ENCODE measurements at places on chromosomes 2 and 18.

DNA sequence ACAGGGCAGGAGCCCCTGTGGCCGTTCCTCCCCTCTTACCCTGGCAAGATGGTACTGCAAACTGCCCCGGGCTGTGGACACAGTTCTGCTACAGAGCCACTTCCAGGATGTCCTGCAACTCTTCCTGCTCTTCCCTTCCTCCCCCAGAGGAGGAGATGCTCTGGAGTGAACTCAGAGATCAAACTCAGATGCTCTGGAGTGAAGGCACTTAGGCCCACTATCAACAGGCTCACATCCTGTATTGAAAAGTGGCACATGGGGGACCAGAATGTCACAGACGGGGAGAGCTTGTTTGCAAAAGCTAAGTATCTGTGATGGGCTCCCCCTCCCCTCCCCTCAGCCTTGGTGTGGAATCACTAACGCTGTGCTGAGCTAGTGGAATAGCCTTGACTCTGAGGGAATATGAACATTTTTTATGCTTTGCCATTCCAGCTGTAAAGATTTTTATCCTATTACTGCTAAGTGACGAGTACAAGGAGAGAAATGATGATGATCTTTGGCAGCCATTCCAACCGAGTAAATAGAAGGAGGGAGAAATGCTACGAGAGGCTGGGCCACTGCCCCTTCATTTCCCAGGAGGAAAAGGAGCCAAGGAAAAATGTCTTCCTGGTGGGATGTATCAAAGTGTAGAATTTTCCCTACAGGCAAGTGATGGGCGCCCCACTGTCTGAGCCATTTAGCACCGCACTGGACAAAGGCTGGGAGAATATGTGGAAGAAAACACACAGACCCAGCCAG is 152.6 kb downstream of the GALNT14 start:
- DNase-seq: no peak

DNA sequence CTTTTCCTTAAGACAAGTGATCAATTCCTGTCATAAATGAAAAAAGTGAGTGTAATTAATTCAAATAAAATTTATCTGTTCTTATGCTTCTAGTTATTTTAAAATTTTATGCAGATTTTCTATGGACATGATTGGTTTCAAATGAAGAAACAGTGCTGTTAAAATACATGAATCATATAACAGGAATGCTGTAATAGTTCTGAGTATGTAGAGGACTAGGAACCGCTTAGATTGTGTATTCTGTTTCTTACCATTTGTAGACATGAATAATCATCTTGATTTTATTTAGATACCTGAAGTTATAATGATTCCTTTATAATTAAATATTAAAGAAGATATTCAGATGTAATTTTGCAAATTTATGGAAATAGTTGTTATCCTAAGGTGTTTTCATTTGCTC is 3.5 kb downstream of the ACTR2 start:
- DNase-seq: no peak

- no peak for DNase-seq
Observed at GRCh38 chr2:55441280-55441892, 21.7 kb upstream of the CCDC88A start.

DNA sequence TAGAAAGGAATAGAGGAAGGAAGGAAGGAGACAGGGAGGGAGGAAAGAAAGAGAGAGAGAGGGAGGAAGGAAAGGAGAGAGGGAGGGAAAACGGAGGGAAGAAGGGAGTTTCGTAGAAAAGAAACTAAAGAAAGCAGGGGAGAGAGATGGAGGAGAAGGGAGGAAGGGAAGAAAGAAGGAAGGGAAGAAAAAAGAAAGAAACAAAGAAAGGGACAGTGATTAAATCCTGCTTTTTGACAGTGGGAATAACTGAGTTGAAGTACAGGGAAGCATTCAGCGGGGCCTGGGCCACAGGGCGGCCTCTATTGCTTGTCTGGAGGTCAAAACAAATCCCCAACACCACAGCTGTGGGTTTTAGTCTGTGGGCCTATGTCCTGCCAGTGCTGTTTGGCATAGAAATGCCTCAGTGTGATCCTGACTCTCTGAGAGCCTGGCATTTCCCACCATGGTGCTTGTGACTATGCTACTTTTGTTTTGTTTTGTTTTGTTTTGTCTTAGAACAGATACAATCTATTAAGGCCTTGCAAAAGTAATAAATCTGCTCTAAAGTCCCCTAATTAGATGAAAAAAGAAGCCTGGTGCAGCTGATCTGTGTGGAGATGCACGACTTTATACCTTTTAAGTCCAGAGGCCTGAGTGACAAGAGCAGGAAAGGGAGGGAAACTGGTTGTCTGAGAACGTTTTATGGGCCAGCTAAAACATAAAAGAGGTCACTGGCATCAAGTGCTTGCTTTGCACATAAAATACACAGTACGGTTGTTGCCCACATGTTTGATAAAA is 40.0 kb downstream of the IL1RL2 start:
- DNase-seq: no peak

DNA sequence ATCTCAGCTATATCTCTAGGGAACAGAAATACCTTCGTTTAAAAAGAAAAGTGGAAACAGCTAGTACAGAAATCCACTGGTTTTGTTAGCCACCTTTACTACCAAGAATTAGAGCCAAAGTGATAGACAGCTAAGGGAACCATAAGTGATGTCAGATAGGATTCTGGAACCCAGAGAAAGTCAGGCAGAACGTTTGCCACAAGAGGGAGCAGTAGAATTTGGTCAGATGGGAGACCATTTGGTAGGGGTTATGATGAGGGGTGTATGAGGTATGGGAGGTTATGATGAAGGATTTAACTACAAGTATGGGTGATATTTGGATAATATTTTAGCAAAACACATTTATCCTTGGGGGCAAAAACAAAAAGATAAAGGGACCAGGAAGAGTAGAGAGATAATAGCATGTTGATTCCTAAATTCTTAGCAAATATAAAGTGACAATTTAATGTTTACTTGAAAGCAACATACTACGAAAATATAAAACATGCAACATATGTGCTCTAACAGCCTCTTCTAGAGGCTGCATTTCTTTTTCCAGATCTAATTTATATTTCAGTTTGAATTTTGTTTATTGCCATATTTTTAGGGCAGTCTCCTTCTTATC is 3.3 kb downstream of the SLC8A1 start:
- DNase-seq: no peak

GRCh38 chr2:217444932-217445331 is 557.9 kb downstream of the TNS1 start:
- DNase-seq: no peak

DNA sequence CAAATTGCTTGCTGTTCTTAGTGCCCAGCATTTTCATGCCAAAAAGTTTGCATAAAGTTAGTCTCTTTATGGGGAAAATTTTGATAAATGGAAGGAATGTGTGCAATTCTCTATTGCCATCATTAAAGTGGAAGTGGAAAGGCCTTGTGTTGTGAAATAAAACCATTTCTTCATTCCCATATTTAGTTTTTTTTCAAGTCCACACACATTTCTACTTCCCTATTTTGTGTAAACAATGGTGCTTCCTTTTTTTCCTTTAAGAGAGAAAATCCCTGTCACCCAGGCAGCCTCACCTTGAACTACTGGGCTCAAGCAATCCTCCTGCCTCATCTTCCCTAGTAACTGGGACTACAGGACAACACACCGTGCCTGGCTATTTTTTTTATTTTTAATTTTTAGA is 42.3 kb upstream of the NCOA1 start:
- no peak for DNase-seq

- DNase-seq: no peak
Observed at GRCh38 chr2:199428291-199428690, 29.4 kb downstream of the SATB2 start.

DNA sequence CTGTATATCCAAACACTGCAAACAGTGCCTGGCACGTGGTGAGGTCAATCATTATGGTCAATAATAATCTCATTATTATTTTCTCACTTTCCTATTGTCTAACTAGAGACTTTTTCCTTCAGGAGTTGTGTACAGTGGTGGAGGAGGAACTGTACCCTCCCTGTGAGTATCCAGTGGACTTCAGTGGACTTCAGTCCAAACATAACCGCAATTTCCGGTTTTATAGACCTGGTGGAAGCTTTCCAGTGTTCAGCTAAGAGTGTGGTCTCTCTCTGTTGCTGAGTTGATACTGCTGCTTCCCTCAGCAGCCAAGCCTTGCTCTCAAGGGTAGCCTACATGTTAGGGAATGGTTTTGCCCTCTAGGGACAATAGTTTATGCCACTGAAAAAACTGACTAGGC is 447.1 kb downstream of the TMEM182 start:
- DNase-seq: no peak

DNA sequence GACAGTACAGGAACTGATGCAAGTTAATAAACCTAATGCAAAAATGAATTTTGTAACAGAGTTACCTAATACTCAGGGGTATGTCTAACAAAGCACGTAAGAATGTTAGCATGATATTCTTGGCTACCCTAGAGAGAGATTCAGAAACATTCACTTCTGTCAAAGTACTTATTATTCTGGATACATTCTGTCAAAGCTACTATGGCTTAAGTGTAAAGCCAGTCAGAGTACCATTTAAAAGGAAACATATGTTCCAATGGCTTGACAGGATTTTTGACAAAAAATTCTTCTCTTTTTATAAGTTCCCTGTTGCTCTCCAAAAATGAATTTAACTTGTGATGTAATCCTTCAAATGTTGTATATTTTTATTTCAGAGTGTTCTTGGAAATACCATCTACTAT is 85.5 kb downstream of the PIGN start:
- DNase-seq: no peak

- DNase-seq: no peak
Observed at GRCh38 chr2:173101687-173102086, 26.0 kb downstream of the MAP3K20 start.

- no peak for DNase-seq
Observed at GRCh38 chr2:11680901-11681721, 11.1 kb upstream of the NTSR2 start.

DNA sequence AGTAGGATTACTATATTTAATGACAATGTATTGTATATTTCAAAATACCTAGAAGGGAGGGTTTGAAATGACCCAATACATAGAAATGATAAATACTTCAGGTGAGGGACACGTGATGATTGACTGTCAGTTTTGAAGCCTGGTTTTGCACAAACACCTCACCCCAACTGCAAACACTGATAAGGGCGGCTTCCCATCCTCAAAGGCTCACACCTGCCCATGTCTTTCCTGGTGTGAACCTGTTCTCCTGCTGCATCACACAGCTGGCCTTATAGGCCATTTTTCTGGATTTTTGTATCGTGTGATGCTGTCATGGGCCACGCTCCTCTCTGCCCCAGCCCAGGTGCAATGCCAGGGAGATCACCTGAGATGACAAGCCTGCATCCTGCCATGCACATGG is 166.5 kb upstream of the NCK2 start:
- no peak for DNase-seq

GRCh38 chr2:157746234-157746950 is 117.7 kb upstream of the ACVR1C start:
- DNase-seq: no peak

DNA sequence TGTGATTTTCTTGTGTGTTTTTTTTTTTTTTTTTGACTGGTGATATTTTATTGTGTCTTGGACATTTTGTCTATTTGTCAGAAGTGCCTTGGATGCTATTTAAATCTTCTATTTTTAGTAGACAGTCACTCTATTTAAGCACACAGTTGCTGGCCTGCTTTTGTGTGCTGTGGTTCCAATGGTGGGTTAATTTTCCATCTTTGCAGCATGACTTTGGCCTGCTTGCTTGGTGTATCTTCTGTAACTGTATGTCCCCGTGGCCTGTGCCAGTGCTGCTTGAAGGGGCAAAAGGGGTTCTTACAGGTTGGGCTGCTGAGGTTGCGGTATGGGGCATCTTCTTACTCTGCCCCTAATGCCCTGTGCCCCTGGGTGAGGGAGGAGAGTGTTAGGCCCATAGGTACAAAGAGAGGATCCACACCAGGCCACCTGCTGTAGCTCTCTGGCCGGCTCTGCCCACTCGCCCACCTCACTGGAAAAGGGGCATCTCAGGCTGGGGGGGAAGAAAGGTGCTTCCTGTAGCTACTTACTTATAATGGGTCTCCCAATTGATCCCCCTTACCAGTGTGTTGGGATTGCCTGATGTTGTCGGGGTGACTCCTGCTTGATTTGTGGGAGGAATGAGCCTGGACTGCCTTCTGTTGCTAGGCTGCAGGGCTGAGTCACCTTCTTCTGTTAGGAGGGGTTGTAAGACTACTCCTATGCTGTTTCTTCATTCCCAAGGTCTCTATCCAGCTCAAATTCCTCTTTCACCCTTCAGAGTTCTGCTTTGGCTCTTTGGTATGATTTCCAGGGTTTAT is 490.0 kb upstream of the HS6ST1 start:
- no peak for DNase-seq

- DNase-seq: no peak
Observed at GRCh38 chr2:65103013-65103715, 26.7 kb downstream of the RAB1A start.

DNA sequence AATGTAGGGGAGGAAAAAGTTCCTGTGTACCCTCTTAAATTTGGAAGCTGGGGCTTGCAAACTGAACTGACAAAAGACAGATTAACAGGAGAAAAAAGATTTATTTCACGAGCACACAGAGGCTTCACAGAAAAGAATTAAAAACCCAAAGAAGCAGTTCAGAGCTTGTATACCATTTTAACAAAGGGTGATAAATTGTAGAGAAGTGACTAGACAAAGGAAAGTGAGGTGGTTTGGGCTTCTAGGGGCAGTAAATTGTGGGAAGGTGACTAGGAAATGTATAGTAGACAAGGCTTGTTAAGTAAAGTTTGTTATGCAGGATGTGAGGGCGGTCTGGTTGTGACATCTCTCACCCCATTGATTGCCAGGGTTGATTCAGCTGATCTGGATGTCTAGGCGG is 53.5 kb upstream of the ZDBF2 start:
- DNase-seq: no peak

DNA sequence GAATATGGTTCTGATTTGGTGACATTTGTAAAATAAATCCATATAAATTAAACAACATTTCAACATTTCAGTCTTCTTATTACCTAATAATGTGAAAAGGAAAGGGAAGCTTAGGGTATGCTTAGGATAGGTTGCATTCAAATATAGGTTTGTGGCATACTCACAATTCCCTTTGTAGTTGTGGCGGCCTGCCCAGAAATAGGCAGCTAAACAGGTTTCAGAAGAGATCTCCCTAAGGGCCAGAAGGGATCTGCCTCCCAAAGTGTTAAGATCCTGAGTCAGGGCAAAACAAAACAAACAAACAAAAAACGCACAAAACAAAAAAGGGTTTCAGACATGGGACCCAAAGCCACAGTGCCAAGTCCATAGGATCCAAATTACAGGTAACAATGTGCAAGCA is 41.4 kb upstream of the TCF7L1 start:
- DNase-seq: no peak
